OCI-LY7 (cell line): ENCODE measurements at places on chromosomes 16 and 17.
A peak's percentile ranks its signal among the peaks of the same experiment; 100 is the strongest.

GRCh38 chr17:82332669-82333278 is 792 bp downstream of the SECTM1 start:
- no peak for DNase-seq

DNA sequence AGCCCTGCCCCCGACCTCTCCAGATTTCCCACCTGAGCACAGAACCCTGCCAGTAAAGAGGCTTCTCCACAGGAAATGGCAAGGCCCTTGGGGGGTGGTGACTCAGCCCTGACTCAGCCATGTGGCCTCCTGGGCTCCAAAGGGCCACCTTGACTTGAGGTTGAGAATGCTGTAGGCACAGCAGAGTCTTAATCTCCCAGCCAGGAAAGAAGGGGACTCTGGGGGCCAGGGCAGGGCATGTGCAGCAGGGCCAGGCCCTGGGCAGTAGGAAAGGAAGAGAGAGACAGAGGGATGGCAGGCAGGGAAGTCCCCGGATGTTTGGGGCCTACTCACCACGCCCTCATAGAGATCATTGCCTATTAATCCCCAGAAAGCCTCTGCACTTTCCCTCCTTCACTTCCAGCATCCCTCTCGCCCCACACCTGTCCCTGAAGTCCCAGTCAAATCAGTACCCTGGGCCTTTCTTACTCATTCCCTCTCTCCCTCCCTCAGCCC is 4.8 kb upstream of the ITGA3 start:
- DNase-seq: no peak

DNA sequence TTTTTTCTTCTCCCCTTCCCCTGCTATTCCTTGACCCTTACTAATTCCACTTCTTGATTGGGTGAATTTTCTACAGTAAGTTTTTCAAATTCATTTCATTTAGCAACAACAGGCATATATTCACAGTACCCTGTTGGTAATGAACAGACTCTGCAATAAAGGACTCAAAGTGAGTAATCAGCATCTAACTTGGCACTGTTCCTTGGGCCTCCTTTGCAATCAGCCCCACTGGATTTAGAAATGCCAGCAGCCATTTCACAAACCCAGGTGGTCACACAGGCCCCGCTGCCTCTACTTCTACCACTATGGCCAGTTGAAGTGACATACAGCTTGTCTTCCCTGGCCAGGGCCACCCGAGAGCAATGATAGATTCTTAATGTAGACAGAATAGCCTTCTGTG is 113.8 kb downstream of the CYB561 start:
- DNase-seq: no peak

- DNase-seq: no peak
Observed at GRCh38 chr17:79023886-79024771, at the start of gene C1QTNF1. Gene C1QTNF1 (plus strand): TSS chr17:79024169. CDS start chr17:79043969, 19,800 bp downstream.

- peak; percentile 47 for DNase-seq
Observed at GRCh38 chr16:72066747-72067146, 3.7 kb downstream of the HPR start.

DNA sequence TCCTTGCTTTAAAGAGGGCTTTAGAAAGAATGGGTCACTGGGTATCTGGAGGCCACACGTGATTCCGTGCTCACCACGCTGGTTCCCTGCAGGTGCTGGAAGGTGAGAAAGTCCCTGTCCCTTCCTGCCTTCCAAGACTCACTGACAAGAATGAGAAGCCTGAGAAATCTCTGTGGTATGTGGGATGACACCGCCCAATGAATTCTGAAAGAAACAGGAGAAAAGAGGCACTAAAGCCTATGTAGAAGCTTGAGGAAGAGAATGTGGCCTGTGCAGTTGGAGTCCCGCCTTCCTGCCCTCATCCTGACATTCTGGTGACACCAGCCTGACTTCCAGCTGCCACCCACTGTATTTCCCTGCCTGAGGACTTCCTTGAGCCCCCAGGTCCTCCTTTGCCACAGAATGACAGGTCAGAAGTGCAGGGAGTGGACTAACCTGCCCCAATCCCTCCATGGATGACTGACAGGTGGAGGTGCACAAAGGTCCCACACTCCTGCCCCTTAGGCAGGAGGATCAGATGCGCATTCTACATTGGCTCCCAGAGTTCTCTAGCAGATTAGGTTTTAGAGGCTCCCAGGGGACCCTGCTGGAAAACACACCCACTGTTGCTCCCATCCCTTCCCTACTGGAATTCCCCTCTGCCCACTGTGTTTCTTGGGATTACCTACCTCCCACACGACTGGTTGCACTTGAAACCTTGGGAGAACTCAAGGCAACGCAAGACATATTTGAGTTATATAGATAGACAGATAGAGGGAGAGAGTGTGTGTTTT is 38.6 kb upstream of the TENT4B start:
- no peak for DNase-seq

GRCh38 chr17:68613739-68614298 is 12.7 kb upstream of the FAM20A start:
- DNase-seq: peak; percentile 86

DNA sequence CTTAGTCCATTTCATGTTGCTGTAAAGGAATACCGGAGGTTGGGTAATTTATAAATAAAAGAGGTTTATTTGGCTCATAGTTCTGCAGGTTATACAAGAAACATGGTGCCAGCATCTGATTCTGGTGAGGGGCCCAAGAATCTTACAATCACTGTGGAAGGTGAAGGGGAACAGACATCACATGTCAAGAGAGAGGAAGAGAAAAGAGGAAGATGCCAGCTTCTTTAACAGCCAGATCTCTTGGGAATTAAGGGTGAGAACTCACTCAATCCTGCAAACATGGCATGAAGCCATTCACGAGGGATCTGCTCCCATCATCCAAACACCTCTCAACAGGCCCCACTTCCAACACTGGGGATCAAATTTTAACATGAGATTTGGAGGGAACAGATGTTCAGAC is 49.5 kb downstream of the BMERB1 start:
- peak; percentile 15 for DNase-seq

- DNase-seq: no peak
Observed at GRCh38 chr16:726188-726437, 130 bp downstream of the CCDC78 start.
